ENCODE measurements at places on chromosomes 6 and 20. TPM values are rescaled to one million over a fixed set of nuclear protein-coding genes. Genes with fewer than 3 reads are reported as not detected.

Gene HCK
- not detected for total RNA-seq

Gene RIMS4
- total RNA-seq, result not detected

Gene DST
- total RNA-seq, result 4.0 TPM

GRCh38 chr6:126118936-126119335 is 132.6 kb downstream of the TRMT11 start:
- no peaks in the 10 kb centered on the region for H3K27me3 ChIP-seq
- H3K4me1 ChIP-seq, result no peaks in the 10 kb centered on the region
- no peak for DNase-seq
- H3K4me3 ChIP-seq, result no peak overlapping the region

DNA sequence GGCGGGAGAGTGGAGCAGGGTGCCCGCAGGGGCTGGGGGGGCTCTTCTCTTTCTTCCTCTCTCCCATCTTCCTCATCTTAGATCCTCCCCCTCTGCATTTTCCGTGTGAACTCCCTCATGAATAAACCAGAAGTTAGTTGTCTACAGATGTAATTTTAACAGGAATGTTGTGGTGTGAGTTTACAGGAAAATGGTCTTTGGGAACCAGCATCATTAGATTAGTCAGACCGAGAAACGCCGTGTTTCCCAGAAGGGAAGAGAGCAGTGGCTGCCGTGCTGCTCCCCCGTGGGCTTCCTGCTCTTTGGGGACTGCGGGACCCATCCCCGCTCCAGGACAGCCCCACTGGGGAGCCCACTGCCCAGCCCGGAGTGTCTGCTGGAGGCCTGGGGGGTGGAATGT is 3.4 kb downstream of the MYT1 start:
- peaks cover 17% of the 10 kb centered on the region for H3K27me3 ChIP-seq
- no peak for DNase-seq

DNA sequence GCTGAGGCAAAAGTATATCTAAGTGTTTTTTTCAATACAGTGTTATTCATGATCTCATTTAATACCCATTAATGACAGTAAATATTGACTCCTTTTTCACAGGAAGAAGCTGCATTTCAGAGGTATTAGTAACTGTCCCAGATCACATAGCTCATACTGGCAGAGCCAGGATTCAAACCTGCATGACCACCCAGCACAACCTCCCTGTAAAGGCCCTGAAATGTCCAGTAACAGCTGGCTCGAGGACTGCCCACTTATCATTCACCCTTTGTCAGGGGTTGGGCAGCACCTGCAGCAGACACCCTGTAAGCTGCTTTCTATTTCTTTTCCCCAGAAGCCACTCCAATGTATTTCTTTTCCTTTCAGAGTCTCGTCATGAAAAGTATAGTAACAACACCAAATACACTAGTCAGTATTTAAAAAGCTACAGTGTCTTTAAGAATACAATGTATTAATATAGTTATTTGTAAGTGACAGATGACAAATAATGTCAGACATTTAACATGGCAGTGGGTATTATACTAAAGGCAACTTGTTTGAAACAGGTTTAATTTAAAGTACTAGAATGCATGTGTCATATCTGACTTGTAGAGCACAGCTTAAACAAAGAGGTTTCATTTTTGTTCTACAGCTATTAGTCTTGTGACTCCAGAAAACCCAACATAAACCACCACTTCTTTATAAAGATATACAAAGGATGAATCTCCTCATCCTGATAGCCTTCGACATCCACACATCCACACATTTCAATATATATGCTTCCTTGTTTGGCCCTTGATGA is 841.6 kb upstream of the GJE1 start:
- DNase-seq, result no peak
- no peak overlapping the region for H3K4me3 ChIP-seq
- no peak overlapping the region for H3K27ac ChIP-seq
- H3K4me1 ChIP-seq, result no peaks in the 10 kb centered on the region

- no peaks in the 10 kb centered on the region for H3K4me1 ChIP-seq
- no peak for DNase-seq
- no peak overlapping the region for H3K27ac ChIP-seq
- H3K36me3 ChIP-seq, result no peaks in the 10 kb centered on the region
- no peak overlapping the region for H3K4me3 ChIP-seq
- H3K27me3 ChIP-seq, result peaks cover 3% of the 10 kb centered on the region
Measured at GRCh38 chr6:8149350-8149749, 47.0 kb upstream of the EEF1E1 start.

DNA sequence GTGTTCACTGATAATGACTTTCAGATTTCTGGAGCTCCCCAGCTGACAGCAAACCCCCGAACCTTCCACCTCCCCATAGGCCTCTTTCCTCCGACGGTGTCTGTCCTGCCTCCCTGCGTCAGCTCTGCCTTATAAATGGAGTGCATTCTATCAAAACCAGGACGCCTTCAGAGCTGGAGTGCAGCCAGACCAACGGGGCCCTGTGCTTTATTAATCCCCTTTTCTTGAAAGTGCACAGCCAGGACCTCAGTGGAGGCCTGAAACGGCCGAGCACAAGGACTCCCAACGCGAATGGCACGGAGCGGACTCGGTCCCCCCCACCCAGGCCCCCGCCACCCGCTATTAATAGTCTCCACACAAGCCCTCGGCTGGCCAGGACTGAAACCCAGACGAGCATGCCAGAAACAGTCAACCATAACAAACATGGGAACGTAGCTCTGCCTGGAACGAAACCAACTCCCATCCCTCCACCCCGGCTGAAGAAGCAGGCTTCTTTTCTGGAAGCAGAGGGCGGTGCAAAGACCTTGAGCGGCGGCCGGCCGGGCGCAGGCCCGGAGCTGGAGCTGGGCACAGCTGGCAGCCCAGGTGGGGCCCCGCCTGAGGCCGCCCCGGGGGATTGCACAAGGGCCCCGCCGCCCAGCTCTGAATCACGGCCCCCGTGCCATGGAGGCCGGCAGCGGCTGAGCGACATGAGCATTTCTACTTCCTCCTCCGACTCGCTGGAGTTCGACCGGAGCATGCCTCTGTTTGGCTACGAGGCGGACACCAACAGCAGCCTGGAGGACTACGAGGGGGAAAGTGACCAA is 42.3 kb upstream of the NAA20 start:
- H3K27ac ChIP-seq, result no peak overlapping the region
- peaks cover 6% of the 10 kb centered on the region for H3K27me3 ChIP-seq
- no peaks in the 10 kb centered on the region for H3K4me1 ChIP-seq
- no peak for DNase-seq

- no peak overlapping the region for H3K27ac ChIP-seq
- H3K4me3 ChIP-seq, result no peak overlapping the region
- H3K36me3 ChIP-seq, result no peaks in the 10 kb centered on the region
- H3K27me3 ChIP-seq, result no peaks in the 10 kb centered on the region
Measured at GRCh38 chr20:7302250-7302649, 534.8 kb downstream of the BMP2 start.

DNA sequence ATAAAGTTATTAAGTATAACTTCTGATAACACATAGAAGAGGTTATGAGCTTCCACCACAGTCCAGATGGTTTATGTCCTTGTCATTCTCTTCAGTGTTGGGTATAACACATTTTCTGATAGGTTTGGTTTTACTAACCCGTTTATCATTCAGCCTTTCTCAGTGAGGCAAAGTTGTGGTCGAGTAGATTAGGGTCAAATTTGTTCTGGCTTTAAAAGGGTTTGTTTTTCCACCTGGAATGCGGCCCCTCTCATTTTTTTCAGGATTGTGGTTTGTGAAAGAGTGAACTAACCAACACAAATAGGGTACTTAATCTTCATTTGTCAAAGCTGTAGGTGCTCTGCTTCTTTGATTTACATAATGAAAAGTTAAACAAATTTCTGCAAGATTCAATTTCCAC is 204.2 kb upstream of the ASCC3 start:
- H3K4me1 ChIP-seq, result no peaks in the 10 kb centered on the region
- no peaks in the 10 kb centered on the region for H3K27me3 ChIP-seq
- H3K36me3 ChIP-seq, result no peaks in the 10 kb centered on the region
- DNase-seq, result no peak
- H3K4me3 ChIP-seq, result no peak overlapping the region

DNA sequence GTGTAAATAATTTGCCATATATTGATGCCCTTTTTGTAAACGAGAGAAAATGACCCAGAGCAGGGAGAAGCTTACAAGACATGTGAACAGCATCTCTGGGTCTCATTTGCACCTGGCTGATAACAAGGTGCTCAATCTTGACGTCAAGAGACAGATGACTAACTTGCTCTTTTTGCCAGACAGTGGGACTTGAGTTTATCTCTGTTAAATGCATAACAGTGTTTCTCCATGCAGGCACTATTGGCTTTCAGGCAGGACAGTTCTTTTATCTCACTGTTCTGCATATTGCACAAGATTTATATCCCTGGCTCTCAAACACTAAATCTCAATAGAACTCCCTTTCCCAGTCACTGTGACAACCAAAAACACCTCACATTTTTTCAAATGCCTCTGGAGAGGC is 56.4 kb downstream of the RFX6 start:
- DNase-seq, result no peak
- no peaks in the 10 kb centered on the region for H3K4me1 ChIP-seq
- no peak overlapping the region for H3K4me3 ChIP-seq
- no peaks in the 10 kb centered on the region for H3K27me3 ChIP-seq
- H3K36me3 ChIP-seq, result no peaks in the 10 kb centered on the region

- no peak for DNase-seq
- H3K27ac ChIP-seq, result peak overlapping the region; percentile 92
- H3K27me3 ChIP-seq, result no peaks in the 10 kb centered on the region
- H3K36me3 ChIP-seq, result peaks cover 5% of the 10 kb centered on the region
- peaks cover 54% of the 10 kb centered on the region for H3K4me1 ChIP-seq
Measured at GRCh38 chr6:259316-259715, 33.0 kb upstream of the DUSP22 start.

DNA sequence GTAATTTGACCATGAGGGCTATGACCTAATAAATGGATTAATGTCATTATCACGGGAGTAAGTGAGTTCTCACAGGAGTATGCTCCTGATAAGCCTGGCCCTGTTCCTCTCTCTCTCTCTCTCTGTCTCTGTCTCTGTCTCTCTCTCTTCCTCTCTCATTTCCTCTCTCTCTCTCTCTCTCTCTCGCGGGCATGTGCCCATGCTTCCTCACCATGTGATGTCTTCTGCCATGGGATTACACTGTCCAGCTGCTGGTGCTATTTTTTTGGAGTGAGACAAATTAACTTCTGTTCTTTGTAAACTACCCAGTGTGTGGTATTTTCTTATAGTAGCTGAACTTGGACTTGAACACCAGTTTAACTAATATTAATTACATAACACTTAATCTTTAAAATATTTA is 374.3 kb upstream of the GJE1 start:
- no peak for DNase-seq
- H3K27ac ChIP-seq, result no peak overlapping the region
- no peaks in the 10 kb centered on the region for H3K4me1 ChIP-seq
- H3K4me3 ChIP-seq, result no peak overlapping the region
- H3K36me3 ChIP-seq, result no peaks in the 10 kb centered on the region
- no peaks in the 10 kb centered on the region for H3K27me3 ChIP-seq

DNA sequence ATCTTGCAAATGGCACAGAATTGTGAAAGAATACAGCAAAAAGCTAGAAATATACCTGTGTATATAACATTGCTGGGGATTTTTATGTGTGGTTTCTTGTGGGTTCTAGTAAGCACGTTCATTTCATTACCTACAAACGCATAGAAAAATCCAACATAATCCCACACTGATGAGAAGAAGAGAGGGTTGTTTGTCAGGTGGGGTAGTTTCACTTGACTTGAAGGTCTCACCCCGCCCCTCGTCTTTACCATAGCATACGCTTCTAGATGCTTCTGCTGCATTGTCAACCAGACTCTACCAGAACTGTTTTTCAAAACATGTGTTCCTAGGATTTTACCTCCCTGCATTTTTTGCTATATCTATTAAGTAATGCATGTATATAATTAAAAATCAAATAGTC is 284.1 kb upstream of the TAB2 start:
- DNase-seq, result no peak
- H3K27ac ChIP-seq, result peak overlapping the region; percentile 98
- H3K27me3 ChIP-seq, result no peaks in the 10 kb centered on the region
- H3K4me3 ChIP-seq, result peak overlapping the region; percentile 26
- H3K4me1 ChIP-seq, result peaks cover 80% of the 10 kb centered on the region
- H3K36me3 ChIP-seq, result peaks cover 7% of the 10 kb centered on the region

GRCh38 chr6:3876101-3876500 is 26.9 kb downstream of the FAM50B start:
- H3K4me1 ChIP-seq, result no peaks in the 10 kb centered on the region
- DNase-seq, result peak; percentile 9
- no peak overlapping the region for H3K4me3 ChIP-seq
- no peak overlapping the region for H3K27ac ChIP-seq
- peaks cover 30% of the 10 kb centered on the region for H3K27me3 ChIP-seq

GRCh38 chr20:63617876-63618265 is 9.0 kb downstream of the GMEB2 start:
- no peak overlapping the region for H3K27ac ChIP-seq
- no peak overlapping the region for H3K4me3 ChIP-seq
- H3K27me3 ChIP-seq, result no peaks in the 10 kb centered on the region
- DNase-seq, result no peak
- H3K4me1 ChIP-seq, result peaks cover 9% of the 10 kb centered on the region

Measured in activated CD8-positive, alpha-beta memory T cell treated with anti-CD3 and anti-CD28 coated beads, Interleukin-2, amount 10 ng/mL, durations not matched to agents 7 days and 5 days (primary cell).